ENCODE measurements at places on chromosomes 7 and 10. TPM values are rescaled to one million over a fixed set of nuclear protein-coding genes. Genes with fewer than 3 reads are reported as not detected.

Gene TUBAL3
- not detected for polyA plus RNA-seq

Gene CFAP46
- 6.5 TPM for polyA plus RNA-seq

Gene ATG9B
- 3.5 TPM for polyA plus RNA-seq

Gene FZD8
- polyA plus RNA-seq: 13.1 TPM

Gene LOXL4
- 4.7 TPM for polyA plus RNA-seq

Gene ZNF736
- polyA plus RNA-seq: 20.2 TPM

Gene SPDYE2B
- polyA plus RNA-seq: 1.6 TPM

Gene CLIP2
- polyA plus RNA-seq: 23.3 TPM

Gene PIP
- polyA plus RNA-seq: not detected

Gene SLC16A12
- polyA plus RNA-seq: 32.9 TPM

Gene PSD
- polyA plus RNA-seq: 16.4 TPM

Gene IL15RA
- 2.0 TPM for polyA plus RNA-seq

Gene RASSF4
- polyA plus RNA-seq: 39.2 TPM

Gene ACSM6
- polyA plus RNA-seq: 0.19 TPM

Gene CUX1
- polyA plus RNA-seq: 66.7 TPM

Gene LIPN
- polyA plus RNA-seq: not detected

Gene TSPAN12
- 154 TPM for polyA plus RNA-seq

Gene RAMP3
- polyA plus RNA-seq: 4.7 TPM

Gene ZPBP
- 0.39 TPM for polyA plus RNA-seq

Gene GPR26
- polyA plus RNA-seq: not detected

Gene EIF3B
- 191 TPM for polyA plus RNA-seq

Gene TMEM270
- polyA plus RNA-seq: not detected

Gene FAM237B
- polyA plus RNA-seq: 0.84 TPM

Gene NPY4R2
- not detected for polyA plus RNA-seq

Gene SNCG
- 9.5 TPM for polyA plus RNA-seq

Gene WEE2
- polyA plus RNA-seq: 0.19 TPM

Gene KLF14
- 0.99 TPM for polyA plus RNA-seq

Gene CYP3A7
- polyA plus RNA-seq: 14.2 TPM

Gene CPXM2
- polyA plus RNA-seq: 5.5 TPM

Gene KEL
- 3.8 TPM for polyA plus RNA-seq

Gene TCAF2
- 2.8 TPM for polyA plus RNA-seq

Gene GDF2
- polyA plus RNA-seq: not detected

Gene AFAP1L2
- polyA plus RNA-seq: 41.7 TPM

Gene PPP1R3C
- 50.2 TPM for polyA plus RNA-seq

Gene APBB1IP
- 1.1 TPM for polyA plus RNA-seq

Gene AGAP6
- 16.0 TPM for polyA plus RNA-seq

Gene MRC1
- 12.4 TPM for polyA plus RNA-seq
